Ascending aorta (tissue), 2 donors: ENCODE measurements at places on chromosomes 2 and 18.
A peak's percentile ranks its signal among the peaks of the same experiment; 100 is the strongest.

DNA sequence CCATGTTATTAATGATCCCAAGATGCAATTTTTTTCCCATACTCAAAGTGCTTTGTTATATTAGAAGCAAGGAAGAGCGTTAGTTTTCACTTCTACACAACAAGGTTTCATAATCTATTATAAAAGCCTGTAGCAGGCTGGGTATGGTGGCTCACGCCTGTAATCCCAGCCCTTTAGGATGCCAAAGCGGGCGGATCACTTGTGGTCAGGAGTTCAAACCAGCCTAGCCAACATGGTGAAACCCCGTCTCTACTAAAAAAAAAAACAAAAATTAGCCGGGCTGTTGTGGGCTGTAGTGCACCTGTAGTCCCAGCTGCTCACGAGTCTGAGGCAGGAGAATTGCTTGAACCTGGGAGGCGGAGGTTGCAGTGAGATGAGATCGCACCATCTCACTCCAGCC is 19.0 kb upstream of the SERPINB2 start:
- H3K4me3 ChIP-seq = no peak overlapping the region
- H3K4me1 ChIP-seq = no peaks in the 10 kb centered on the region
- no peak for DNase-seq
- H3K27ac ChIP-seq = no peak overlapping the region
- no peaks in the 10 kb centered on the region for H3K27me3 ChIP-seq

DNA sequence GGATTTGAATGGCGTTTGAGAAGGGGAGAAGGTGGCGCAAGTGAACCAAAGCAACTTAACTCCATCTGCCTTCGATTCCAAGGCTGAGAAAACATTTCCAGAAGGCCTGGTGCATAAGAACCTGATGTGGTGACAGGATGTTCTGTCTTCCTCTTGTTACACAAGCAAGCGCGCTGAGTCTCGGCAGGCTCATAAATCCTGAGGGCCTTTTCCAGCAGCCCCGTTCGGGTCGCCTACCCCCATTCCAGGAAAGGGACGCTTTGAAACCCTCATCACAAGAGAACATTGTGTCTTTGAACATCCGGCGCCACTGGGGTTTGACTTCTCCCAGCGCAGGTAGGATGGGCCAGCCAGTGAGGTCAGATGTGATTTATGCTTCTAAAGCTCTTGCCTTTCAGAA is 403.5 kb downstream of the SETBP1 start:
- no peak overlapping the region for H3K4me3 ChIP-seq
- no peak overlapping the region for H3K27ac ChIP-seq
- no peaks in the 10 kb centered on the region for H3K36me3 ChIP-seq
- H3K4me1 ChIP-seq = no peaks in the 10 kb centered on the region

DNA sequence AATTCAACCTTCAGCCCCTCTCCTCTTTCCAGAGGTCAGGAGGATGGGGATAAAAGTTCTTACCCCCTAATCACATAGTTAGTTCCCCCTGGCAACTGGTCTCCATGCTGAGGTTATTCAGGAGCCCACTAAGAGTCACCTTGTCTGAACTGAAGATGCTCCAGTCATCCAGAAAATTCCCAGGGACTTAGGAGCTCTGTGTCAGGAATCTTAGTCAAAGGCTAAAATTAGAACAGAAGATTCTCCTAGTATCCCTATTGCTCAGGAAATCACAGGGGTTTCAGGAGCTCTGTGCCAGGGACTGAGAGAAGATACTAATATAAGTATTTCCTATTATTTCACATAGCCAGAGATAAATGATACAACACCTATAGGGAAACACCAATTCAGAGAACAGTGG is 37.3 kb upstream of the LONRF2 start:
- no peak for DNase-seq
- no peaks in the 10 kb centered on the region for H3K27me3 ChIP-seq
- no peaks in the 10 kb centered on the region for H3K36me3 ChIP-seq
- H3K4me3 ChIP-seq = no peak overlapping the region
- no peaks in the 10 kb centered on the region for H3K4me1 ChIP-seq

GRCh38 chr2:218980735-218981389 is 4.1 kb downstream of the FEV start:
- no peak for DNase-seq
- no peaks in the 10 kb centered on the region for H3K36me3 ChIP-seq
- peaks cover 38% of the 10 kb centered on the region for H3K4me1 ChIP-seq
- H3K4me3 ChIP-seq = peak overlapping the region; percentile 51
- peaks cover 51% of the 10 kb centered on the region for H3K27me3 ChIP-seq

- no peak for DNase-seq
- no peaks in the 10 kb centered on the region for H3K4me1 ChIP-seq
- no peaks in the 10 kb centered on the region for H3K36me3 ChIP-seq
- no peak overlapping the region for H3K27ac ChIP-seq
Measured at GRCh38 chr18:74610051-74610615, 12.5 kb downstream of the ZNF407 start.

DNA sequence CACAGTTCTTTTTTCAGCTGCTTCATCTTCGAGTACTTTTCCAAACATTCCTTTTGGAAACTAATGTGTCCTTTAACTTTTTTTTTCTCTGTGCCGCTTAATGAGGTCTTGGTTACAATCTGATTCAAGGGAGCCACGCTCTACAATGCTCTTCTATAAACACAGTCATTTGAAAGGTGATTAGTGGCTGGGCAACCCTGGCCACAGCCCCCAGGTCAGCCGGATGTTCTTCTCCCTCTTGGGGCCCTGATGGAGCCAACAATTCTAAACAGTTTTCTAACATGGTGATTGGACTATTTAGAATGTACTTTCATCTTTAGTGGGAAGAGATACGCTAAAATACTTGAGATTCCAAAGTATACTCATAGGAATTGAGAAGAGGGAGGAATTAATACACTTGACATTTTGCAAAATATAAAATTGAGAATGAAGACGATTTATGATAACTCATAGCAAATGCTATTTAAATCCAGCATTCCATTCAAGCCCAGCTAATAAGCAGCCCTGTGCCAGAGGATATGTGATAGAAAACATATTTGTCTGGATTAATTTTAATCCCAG is 83.7 kb upstream of the MBOAT2 start:
- H3K4me3 ChIP-seq = no peak overlapping the region
- no peaks in the 10 kb centered on the region for H3K4me1 ChIP-seq
- DNase-seq = no peak
- no peaks in the 10 kb centered on the region for H3K27me3 ChIP-seq
- H3K36me3 ChIP-seq = no peaks in the 10 kb centered on the region

GRCh38 chr18:9898792-9899549 is 13.2 kb downstream of the TXNDC2 start:
- no peak overlapping the region for H3K4me3 ChIP-seq
- no peaks in the 10 kb centered on the region for H3K4me1 ChIP-seq
- H3K27me3 ChIP-seq = no peaks in the 10 kb centered on the region
- H3K27ac ChIP-seq = no peak overlapping the region

DNA sequence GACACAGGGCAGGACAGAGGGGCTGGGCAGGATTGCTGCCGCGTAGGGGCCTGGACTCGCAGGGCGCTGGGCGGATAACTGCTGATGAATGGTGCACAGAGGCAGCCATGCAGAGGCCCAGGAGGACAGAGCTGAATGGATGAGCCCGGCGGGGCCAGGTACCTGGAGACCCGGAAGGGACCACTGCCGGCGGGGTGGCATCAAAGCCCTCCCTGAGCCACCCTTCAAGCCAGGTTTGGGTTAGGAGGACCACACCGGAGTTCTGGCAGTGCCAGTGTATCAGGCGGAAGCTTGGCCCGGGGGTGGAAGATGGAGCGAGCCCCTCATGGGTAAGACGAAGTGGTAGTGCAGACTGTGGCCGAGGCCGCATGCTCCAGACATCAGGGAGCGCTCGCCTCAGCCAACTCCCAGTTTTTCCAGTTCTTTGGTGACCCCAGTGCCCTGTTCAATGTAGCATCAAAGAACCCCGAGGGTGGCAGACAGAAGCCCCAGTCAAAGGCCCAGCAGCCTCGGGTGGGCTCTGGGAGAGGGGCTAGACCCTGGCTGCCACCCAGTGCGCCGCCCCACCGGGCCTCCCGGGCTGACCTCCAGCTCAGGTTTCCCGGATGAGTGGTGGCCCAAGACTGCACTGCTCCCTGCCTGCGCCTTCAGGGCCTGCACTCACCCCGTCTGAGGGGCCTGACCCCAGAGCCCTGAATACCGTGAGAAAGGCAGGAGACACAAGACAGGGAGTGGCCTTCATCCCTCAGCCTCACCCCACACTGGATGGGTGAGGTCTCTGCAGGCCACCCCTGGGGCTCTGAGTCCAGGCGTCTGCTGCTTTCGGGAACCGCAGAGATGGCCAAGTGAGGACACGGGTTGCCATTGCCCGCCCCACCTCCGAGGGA is 50.9 kb downstream of the ACAA2 start:
- no peaks in the 10 kb centered on the region for H3K27me3 ChIP-seq
- no peak overlapping the region for H3K4me3 ChIP-seq
- no peaks in the 10 kb centered on the region for H3K36me3 ChIP-seq
- DNase-seq = no peak

DNA sequence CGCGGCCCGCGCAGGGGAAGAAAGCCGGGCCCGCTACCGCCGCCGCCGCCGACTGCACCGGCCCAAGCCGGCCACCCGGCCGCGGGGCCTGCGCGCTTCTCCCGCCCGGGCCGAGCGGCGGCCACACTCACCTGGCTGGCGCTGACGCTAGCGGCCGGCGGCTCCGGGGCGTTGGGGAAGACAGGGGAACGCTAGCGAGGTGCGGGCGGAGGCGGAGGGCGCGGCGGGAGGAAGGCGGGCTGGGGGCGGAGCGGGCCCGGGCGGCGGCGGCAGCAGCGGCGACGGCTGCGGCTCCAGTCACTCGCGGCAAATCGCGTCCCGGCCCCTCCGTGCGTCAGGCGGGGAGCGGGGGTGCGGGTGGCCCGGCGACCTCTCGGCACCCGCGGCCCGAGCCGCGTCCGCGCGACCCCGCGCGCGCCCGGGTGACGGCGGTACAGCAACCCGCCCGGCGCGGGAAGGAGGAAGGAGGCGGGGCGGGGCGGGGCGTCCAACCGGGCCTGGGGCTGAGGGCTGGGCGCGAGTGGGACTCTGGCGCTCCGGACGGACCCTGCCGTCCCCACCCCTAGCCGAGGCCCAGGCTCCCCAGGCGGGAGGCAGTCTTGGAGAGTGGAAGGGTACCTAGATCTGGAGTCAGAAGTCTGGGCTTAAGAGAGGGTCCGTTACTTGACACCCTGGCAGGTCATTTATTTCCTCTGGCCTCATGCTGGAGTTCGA is at the start of gene SESTD1:
Gene SESTD1, minus strand, starts transcription at position 465 of the 714 bp plus-strand sequence. CDS start 72,991 bp downstream, outside the sequence.
- H3K36me3 ChIP-seq = no peaks in the 10 kb centered on the region
- H3K27me3 ChIP-seq = no peaks in the 10 kb centered on the region
- DNase-seq = peak; percentile 87
- H3K4me3 ChIP-seq = peak within 1 kb of the TSS; percentile 84
- H3K4me1 ChIP-seq = no peaks in the 10 kb centered on the region

DNA sequence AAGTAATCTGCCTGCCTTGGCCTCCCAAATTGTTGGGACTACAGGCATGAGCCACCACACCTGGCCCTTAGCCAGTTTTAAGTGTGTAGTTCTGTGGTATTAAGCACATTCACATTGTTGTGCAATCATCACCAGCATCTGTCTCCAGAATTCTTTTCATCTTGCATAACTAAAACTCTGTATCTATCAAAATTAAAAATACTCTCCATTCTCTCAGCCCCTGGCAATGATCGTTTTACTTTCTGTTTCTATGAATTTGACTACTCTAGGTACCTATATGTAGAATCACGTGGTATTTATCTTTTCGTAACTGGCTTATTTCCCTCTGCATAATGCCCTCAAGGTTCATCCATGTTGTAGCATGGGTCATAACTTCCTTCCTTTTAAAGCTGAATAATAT is 45.5 kb upstream of the CAVIN2 start:
- no peak overlapping the region for H3K4me3 ChIP-seq
- no peak overlapping the region for H3K27ac ChIP-seq
- H3K4me1 ChIP-seq = no peaks in the 10 kb centered on the region
- H3K36me3 ChIP-seq = no peaks in the 10 kb centered on the region
- H3K27me3 ChIP-seq = no peaks in the 10 kb centered on the region

DNA sequence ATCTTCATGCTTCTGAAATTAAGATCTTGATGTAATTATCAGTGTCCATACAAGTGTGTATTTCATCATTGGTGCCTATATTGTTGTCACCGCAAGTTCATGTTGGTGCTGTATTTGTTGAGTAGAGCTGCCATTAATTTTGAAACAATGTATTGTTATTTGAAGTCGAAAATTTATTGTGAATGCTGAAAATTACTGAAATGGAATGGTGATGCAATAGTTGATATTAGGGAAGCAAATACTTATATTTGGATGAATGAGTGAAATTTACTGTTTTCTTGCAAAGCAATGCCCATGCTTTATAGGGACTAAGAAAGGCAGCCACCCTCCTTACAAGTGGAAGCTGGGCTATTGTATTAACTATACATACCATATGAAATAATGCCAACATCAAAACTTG is 41.6 kb downstream of the SERPINB8 start:
- no peak overlapping the region for H3K27ac ChIP-seq

GRCh38 chr2:63676135-63676534 is 87.4 kb downstream of the MDH1 start:
- no peaks in the 10 kb centered on the region for H3K27me3 ChIP-seq
- no peak for DNase-seq
- H3K4me1 ChIP-seq = no peaks in the 10 kb centered on the region
- H3K36me3 ChIP-seq = no peaks in the 10 kb centered on the region

DNA sequence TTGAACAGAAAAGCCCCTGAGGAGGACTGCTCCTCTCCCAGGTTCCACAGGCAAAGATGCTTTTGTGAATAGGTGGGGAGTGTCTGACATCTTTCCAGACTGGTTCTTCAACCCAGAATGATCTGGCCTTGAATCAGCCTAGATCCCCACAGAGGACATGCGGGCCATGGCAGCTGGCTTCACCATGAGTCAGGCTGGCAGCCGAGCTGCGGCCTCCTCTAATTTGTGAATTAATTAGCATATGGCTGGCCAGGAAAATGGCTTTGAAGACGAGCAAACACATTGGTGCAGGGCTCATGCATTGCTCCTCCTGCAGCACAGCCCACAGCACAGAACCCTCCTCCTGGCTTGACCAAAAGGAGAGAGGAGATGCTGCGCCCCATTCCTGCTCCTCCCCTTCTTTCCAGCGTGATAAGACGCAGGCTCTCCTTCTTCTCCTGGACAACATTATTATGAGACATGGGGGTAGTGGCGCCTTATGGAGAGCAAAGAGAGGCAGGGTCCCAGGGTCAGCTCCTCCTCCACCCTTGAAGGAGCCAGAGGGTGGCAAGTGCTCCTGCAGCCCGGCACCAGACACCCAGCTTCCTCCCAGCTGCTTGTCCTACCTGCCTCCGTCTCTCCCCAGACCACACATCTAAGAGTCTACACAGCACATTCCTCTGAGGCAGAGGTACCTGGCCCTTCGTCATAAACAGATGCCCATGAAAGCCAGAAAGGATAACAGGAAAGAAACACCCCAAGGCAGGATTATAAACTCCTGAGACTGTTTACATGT is 66.7 kb downstream of the EDAR start:
- H3K27ac ChIP-seq = no peak overlapping the region
- no peaks in the 10 kb centered on the region for H3K4me1 ChIP-seq
- no peak for DNase-seq
- H3K36me3 ChIP-seq = no peaks in the 10 kb centered on the region
- H3K27me3 ChIP-seq = no peaks in the 10 kb centered on the region
- H3K4me3 ChIP-seq = no peak overlapping the region
